ENCODE measurements at places on chromosomes 11 and 22.

DNA sequence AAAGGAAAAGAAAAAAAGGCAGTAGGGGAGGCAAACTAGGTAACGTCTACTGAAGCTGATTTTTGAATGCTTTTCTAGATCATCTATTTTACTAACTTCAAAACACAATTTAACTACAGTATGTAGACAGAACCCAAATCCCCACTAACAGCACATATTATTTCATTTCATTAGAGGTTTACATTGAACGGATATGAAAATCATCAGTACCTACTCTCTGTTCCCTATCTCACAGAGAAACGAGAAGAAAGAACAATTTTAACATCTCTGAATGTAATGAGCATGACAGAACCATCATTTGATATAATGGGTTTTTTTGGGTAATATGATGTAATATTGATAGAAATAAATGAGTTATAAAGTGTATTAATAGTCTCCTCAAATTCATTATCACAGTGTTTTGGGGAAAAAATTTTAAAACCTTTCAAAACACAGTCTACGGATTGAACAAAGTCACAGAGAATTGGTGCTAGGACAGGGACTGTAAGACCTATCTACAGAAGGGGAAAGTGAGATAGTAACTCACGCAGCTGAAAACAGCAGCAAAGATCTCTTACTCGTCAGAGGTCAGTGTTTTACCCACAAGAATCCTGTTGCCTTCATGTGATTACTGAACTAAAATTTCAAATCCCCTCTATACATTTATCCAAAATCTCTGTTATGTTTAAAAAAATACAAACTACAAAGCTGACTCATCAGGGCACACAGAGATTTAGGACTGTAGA, 77.3 kb downstream of the ZBTB44 start:
- ATAC-seq = no peak

GRCh38 chr11:25436326-25436725, 895.6 kb upstream of the ANO3 start:
- ATAC-seq = no peak

DNA sequence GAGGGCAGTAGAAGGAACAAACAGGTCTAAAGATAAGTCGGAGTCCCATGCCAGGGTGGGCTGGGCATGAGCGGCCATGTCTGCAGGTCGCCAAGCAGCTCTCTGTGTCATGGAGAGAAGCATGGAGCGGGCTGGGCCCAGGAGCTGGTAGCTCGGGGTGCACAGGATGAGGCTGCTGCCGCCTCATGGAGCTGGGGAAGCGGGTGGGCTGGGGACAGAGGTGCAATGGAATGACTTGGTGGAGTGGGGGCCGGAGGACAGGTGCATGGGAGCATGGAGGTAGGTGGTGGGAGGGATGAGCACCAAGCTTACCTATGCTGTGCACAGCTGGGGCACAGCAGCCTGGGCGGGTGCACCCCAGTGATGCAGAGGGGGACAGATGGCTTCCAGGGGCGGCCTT, 3.6 kb downstream of the NRXN2 start:
- ATAC-seq = no peak

GRCh38 chr22:34881453-34881852, 184.5 kb upstream of the ISX start:
- no peak for ATAC-seq

DNA sequence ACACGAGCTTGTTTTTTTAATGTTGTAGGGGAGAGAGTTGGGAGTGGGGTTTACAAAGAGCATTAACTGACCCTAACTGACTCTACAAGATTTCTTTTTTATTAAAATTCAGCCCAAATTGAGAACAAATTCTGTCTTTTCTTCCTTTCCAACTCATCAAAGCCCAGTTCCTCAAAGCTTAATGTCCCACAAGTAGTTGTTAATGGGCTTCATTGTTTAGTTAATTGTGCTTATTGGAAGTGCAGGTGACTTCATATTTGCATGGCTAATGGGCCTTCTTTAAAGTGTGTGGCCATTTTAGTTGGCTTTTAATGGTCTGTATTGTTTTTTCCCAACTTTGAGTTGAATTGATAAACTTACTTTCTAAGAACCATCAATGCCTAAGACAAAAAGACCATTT, 39.8 kb downstream of the MPPED2 start:
- ATAC-seq = no peak

DNA sequence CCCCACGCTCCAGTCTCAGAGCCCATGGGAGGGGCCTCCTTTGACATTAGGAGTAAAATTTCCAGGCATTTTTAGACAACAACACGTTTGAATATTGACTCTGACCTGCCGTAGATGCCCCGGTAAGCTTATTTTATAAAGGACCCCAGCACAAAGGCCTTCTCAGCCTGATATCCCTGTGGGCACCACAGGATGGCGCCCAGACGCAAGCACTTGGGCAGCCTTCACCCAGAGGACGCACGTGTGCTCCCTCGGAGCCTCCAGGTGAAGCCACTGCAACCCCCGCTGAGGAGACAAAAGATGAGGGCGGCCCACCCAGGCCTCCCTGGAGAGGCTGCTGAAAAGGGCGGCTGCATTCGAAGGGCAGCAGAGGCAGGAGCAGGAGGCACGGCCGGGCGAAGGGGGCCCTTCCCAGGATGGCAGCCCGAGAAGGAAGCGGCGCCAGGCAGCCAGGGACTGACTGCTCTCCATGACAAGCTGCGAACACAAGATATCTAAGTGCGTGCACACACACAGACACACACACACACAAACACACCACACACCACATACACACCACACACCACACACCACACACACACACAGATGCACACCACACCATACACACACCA, 15.2 kb upstream of the TH start:
- peak; percentile 74 for ATAC-seq

GRCh38 chr11:1050581-1051355, 14.2 kb upstream of the MUC6 start:
- ATAC-seq = peak; percentile 97

GRCh38 chr11:116386118-116386699, 386.6 kb downstream of the BUD13 start:
- no peak for ATAC-seq

DNA sequence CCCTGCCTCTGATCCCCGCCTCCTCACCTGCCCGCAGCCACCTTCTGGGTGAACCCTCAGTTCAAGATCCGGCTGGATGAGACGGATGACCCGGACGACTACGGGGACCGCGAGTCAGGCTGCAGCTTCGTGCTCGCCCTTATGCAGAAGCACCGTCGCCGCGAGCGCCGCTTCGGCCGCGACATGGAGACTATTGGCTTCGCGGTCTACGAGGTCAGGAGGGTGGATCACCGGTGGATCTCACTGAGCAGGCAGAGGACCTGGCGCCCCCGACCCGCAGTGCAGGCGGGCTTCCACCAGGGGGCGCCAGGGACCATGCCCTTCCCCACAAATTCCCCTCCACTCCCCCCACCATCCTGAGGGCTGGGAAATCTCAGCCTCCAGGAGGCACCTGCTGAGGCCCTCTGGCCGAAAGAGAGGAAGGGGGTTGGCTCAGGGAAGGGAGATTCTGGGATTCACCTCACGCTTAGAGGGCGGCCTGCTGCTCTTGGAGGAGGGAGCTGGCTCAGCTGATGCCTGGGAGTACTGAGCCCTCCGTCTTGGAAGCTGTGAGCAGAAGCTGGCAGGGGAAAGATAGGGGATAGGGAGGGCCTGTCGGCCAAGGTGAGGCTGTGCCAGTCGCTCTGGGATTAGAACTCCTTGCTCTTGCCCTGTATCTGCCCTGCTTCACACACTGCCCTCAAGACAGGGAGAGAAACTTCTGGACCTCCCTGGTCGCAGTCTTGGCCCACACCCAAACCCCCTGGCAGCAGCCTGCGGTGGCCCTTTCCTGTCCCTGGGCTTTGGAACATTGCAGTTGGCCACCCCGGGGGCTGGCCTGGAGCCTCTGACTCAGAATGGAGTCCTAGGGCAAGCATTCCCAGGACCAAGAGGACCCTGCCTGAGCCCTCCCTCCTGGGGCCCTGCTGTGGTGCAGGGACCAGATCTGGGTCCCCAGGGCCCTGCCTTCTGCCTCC, 23.2 kb downstream of the CAPN1 start:
- ATAC-seq = no peak

- no peak for ATAC-seq
These were observed 12.6 kb downstream of the SCARF2 start for GRCh38 chr22:20424932-20425565.

DNA sequence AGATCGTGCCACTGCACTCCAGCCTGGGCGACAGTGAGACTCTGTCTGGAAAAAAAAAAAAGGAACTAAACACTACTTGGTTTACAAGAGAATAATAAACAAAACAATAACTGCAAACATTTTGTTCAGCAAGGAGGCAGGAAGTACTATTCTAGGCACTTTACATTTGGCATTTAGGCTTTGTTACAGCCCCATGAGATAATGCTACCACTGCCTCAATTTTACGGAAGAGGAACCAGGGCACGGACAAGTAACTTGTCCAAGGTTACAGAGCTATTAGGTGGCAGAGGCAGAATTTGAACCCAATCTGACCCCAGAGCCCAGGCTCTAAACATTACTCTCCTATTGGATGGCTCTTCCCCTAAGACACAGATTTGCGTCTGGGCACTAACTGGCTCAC, 108.7 kb upstream of the AKIP1 start:
- ATAC-seq = no peak

- ATAC-seq = no peak
These were observed 7.0 kb downstream of the MAP3K11 start for GRCh38 chr11:65606876-65607613.

GRCh38 chr22:22401381-22401780, 107.2 kb downstream of the ZNF280B start:
- ATAC-seq = no peak

- ATAC-seq = no peak
These were observed 4.8 kb downstream of the PCF11 start for GRCh38 chr11:83161610-83162199.

DNA sequence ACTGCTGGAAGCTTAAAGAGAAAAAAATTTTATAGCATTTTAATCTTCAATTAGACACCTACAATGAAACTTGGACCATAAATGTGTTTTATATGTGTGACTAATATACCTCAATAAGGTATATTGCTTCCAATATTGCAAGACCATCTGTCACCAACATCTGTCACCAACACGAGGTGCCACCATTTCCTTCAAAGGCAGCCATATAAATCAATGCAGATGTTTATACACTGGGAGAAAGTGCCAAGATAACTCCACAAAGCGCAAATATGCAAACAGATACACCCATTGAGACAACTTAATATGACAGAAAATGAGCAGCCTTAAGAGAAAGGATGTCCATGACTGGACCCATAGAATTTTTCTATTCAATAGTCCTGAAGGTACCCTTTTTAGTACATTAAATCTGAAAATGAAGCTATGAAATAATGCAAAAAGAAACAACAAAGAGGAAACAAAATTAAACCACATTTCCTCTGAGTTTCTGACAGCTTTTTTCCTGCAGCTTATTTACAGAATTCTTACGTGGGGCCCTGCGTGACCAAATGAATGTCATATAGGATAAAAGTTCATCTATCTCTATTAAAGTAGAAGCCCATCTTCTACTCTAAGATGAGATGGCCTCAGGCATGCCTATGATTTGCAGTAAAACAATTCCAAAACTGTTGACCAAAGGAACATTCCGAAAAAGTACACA, 12.5 kb downstream of the MPZL3 start:
- ATAC-seq = no peak

GRCh38 chr11:128968916-128969315, 26.2 kb upstream of the TP53AIP1 start:
- ATAC-seq = no peak

GRCh38 chr22:29079218-29079901, 6.5 kb downstream of the KREMEN1 start:
- no peak for ATAC-seq

DNA sequence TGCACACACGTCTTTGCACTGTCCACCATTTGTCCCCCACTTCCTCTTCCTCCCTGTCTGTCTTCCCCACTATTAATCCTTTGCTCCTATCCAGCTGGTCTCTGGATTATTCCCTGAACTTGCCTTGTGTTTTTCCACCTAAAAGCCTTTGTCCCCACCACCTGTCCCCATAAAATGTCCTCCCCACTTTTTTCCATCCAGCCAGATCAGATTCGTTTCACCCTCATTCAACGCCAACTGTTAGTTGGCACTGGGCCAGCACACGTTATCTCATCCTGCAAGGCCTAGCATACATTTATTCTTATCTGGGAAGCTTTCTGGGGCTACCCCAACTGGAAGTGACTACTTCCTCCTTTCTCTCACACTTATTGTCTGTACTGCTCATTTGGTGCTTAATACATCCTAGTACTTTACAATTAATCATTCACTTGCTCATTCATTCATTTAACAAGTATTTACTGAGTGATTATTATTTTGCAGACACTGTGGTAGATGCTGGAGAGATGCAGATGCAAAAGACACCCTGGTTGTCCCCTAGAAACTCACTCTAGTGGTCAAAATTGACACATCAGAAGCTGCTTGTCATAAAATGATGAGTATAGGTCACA, 96.2 kb downstream of the RASSF10 start:
- no peak for ATAC-seq

DNA sequence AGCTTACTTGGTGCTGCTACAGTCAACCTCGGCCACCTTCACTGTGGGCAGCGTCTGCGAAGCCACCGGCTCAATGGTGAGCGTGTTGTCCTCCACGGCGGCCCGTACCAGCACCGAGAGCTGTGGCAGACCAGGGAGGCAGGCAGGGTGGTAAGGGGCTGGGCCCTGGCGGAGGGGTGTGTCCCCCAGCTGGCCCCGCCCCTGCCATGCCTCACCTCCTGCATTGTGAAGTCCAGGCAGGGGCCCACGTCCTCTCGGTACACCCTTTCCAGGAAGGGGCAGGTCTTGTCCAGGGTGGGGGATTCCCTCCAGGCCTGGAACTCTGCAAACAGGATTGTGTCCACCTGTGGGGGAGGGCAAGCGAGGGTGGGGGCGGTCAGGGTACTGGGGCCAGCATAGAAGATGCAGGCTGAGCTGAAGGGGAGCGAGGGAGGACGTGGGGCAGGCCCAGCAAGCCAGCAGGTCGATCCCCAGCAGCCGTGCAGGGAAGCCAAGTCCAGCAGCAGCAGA, 12.8 kb downstream of the RAB3IL1 start:
- no peak for ATAC-seq

Measured in activated CD4-positive, CD25-positive, alpha-beta regulatory T cell treated with anti-CD3 and anti-CD28 coated beads, Interleukin-2, amount 50 U/mL, for 24 hours (primary cell).